ENCODE measurements at places on chromosomes 5 and 9.

- no peak for DNase-seq
Measured at GRCh38 chr5:116455061-116455460, 119.6 kb downstream of the SEMA6A start.

GRCh38 chr9:20303996-20304395, 318.3 kb downstream of the MLLT3 start:
- DNase-seq, result no peak

- DNase-seq, result no peak
Measured at GRCh38 chr5:59760785-59761348, 132.7 kb downstream of the PDE4D start.

DNA sequence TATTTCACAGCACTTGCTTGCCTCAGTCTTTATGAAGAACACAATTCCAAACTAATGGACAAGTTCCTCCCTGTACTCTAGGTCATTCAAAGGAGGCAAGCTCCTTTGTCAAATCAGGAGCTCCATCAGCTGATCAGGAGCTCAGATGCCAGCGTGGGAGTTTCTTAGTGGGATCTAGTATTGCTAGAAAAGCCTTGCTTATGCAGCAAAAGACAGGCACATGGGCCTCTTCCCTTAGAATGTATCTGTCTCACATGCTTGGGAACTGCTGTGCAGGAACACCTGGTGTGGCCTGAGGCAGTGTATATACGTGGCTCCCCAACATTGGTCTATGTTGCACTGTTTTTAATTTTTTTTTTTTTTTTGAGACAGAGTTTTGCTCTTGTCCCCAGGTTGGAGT, 21.4 kb upstream of the HAVCR1 start:
- no peak for DNase-seq

DNA sequence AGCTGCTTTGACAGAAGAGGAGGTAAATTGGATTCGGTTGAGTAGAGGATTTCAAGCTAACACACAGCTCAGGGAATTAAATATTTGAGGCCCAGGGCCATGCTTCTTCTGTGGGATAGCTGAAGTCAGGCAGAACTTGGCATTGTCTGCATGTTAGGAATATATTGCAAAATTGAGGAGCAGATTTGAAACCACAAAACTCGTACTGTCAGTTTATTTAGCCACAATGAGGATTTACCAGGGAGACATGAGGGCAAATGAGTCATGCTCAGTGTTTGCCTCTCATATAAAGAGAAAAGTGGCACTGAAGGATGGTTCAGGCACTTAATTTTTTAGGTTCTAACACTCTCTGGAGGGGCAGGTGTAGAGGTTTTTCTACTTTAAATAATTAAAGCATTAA, 83.0 kb upstream of the PRLR start:
- DNase-seq, result no peak

- no peak for DNase-seq
Measured at GRCh38 chr9:110371411-110372007, 33.8 kb upstream of the TXNDC8 start.

DNA sequence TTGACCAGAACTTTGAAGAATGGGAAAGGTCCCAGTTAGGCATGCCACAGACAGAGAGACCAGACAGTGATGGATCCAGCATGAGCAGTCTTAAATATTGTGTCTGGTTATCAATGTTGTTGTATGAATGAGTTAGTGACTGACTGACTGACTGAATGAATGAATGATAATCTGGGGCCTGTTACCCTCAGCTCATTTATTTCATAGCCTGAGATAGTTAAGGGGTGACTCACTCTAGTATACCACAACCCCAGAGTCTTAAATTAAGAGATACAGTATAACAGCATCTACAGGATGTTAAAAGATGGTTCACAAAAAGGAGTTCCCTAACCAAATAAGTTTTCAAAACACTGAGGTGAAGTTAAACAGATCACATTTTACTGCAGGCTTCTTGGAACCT, 133.5 kb downstream of the SGCD start:
- no peak for DNase-seq

DNA sequence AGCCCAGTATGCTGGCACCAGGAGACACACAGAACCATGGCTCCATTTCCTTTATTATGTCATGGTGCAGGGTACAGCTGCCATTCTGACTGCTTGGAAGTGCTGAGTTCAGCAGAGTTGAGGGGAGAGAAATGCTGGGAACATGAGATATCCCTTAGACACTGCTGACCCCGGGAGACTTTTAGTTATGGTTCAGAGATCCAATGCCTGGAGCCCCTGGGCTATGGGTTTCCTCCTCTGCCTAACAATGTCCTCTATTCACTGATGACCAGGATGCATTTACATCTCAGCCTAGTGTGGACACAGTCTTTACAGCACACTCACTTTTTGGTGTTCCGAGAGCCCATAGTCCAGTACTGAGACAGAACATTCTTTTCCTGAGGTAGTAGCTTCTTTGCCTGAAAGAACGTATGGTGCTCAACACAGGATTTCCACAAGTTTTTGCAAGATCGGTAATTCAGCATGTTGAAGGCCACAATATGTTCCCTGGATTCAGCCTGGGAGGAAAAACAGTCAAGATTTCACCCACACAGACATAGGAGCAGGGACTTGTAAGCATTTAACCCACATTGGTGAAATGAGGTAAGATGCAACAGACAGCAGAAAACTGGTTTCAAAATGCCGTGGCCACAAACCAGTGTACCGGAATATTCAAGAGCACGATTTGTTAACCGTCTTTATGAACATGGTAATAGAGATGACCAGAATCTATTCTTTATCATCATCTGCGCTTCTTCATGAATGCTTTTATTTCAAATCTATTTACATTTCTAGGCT, 71.3 kb downstream of the PTPN3 start:
- DNase-seq, result no peak

- no peak for DNase-seq
Measured at GRCh38 chr5:110096419-110096818, 406.7 kb downstream of the MAN2A1 start.

Measured in activated T-cell treated with anti-CD3 and anti-CD28 coated beads, Interleukin-2, amount 50 U/mL, for 24 hours (primary cell).